Stimulated activated CD8-positive, alpha-beta memory T cell treated with anti-CD3 and anti-CD28 coated beads, Interleukin-4, amount 100 ng/mL, for 4 hours (primary cell): ENCODE measurements at places on chromosomes 1 and 21.

- no peak for DNase-seq
Measured at GRCh38 chr1:234585330-234586055, 24.5 kb downstream of the IRF2BP2 start.

- DNase-seq = no peak
Measured at GRCh38 chr1:38667626-38668025, 191.9 kb downstream of the RRAGC start.

DNA sequence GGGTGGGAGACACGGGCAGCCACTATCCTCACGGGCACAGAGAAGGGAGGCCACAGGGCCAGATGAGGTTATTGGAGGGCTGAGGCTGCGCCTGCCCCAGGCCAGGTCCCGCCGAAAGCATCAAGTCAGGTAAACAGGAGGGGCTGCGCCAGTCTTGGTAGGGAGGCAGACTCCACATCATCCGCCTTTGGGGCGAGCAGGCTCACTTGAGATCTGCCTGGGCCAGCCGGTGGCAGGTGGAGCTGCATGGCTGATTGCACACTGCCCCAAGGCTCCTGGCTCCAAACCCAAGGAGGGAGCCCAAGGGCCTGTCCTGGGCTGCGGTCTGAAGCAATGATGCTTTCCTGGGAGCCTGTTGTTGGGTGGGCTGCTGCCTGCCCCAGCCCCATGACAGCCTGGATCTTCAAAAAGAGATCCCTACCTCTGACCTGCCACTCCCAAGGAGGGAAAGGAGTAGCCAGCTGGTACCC, 4.6 kb downstream of the SMIM1 start:
- no peak for DNase-seq

DNA sequence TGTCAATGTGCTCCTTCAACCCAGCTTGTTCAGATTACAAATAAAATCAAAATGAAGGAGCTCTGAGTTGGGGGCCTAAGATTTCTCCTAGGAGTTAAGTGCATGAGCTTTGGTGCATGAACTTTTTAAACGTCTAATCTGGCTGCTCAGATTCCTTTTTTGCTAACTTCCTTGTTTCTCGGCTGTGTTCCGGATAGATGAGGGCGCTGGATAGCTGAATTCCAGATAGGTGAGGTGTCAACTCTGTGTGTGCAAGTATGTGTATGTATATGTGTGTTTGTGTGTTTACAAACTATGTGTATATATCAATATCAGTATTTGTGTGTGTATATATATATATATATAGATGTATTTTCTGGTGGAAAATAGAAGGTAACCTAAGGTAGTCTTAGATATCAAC, 37.5 kb upstream of the RCAN3 start:
- no peak for DNase-seq

- DNase-seq = no peak
Measured at GRCh38 chr1:229249854-229250644, 20.9 kb upstream of the RAB4A start.

DNA sequence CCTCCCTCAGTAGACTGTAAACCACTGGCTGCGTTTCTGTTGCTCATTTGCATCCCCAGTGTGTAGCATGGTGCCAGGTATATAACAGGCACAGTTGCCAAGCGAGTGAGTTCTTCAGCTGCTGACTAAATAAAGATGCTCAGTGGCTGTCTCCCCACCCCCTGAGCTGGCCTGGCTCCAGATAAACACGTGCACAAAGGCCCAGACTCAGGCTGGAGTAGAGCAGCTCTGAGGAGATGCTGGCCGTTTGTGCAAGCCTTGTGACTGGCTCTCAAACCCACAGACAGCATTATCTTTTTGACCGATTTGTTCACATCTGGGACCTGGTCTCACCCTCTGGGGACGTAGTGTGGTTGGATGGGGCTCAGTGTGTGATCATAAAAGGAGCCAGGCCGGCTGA, 7.1 kb downstream of the CHRNB2 start:
- no peak for DNase-seq
